ENCODE measurements at places on chromosomes 6 and 20.

DNA sequence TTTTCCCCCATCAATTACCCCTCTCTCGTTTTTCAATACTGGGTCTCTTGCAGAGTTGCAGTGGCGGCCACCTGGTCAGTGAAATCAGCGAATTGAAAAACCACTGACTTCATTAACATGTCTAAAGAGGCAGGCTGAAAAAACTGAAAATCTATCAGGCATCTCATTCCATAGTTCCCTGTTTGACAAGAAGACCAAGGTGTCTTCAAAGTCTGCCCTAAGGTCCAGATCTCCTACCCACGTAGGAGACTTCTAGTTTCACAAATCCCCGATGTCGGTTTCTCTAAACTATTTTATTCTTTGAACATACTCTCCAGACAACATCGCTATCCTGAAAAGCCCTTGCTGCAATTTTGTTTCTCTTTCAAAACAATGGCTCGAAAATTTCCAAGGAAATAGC lies 796 bp upstream of the TUBB start:
- DNase-seq = no peak

DNA sequence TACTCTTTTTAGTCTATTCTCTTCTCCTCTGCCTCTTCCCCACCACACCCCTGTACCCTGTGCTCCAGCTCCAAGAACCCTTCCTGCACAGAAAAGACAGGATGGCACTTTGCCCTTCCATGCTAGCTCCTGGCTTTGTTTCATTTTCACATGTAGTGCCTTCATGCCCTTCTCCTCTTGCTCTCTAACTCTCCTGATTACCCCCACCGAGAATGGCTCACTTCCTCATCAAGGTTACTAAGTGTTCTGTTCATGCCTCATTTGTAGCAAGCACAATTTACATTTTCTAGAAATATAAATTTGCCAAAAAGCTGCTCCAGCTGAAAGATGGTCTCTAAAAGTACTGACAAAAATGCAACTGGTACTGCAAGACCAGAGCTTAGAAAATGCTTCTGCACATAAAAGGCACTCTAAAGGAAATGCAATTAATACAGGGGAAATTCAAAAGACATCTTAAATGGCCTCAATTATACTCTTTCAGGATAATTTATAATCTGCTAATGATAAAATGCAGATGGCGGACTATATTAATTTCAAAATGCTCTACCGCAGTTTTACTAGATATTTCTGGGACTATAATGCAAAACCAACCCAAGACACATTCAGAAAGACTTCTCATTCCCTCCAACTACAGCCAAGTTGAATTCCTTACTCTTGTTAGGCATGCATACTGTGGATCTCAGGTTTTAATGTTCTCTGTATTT lies 570.2 kb downstream of the PRKN start:
- DNase-seq = no peak

- DNase-seq = no peak
These were observed 231.8 kb upstream of the QKI start for GRCh38 chr6:163182696-163183095.

GRCh38 chr6:151065027-151065815 lies 174.5 kb upstream of the AKAP12 start:
- no peak for DNase-seq

- DNase-seq = peak; percentile 52
These were observed 41.7 kb downstream of the PHF3 start for GRCh38 chr6:63677282-63677681.

DNA sequence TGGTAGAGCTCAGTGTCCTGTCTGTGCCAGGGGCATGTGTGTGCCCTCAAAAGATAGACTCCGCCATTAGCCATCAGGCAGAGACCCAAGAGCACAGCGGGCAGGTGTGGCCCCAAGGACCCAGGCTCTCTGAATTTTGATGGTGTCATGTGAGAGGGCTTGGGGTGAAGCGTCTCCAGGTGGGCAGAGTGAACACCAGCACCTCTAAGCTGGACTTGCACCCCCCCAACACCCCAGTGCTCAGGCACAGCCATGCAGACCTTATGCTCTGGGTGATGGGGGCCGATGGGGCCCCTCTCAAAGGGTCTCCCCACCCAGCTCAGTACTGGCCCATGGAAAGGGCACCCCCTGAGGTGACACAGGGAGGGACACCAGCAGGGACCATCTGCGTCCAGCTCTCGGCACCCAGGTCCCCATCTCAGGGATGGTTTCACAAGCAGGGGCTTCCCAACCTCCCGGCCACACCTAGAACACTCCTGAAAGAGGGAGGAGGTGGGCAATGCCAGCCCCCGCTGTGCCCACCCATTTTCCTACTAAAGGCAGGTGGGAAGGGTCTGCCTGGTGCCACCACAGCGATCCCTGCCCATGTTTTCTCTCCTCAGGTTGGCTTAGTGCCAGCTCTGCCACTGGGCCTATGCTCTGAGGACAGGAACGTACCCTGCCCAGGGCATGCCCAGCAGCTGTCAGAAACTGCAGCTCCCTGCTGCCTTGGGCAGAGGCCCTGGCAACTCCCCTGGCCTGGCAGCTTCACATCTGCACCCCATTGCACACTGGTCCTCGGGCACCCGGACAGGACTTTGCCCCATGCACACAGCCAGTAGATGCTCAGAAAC lies 3.5 kb downstream of the CST7 start:
- DNase-seq = no peak

- DNase-seq = no peak
These were observed 12.8 kb downstream of the GABRR2 start for GRCh38 chr6:89302195-89302770.

DNA sequence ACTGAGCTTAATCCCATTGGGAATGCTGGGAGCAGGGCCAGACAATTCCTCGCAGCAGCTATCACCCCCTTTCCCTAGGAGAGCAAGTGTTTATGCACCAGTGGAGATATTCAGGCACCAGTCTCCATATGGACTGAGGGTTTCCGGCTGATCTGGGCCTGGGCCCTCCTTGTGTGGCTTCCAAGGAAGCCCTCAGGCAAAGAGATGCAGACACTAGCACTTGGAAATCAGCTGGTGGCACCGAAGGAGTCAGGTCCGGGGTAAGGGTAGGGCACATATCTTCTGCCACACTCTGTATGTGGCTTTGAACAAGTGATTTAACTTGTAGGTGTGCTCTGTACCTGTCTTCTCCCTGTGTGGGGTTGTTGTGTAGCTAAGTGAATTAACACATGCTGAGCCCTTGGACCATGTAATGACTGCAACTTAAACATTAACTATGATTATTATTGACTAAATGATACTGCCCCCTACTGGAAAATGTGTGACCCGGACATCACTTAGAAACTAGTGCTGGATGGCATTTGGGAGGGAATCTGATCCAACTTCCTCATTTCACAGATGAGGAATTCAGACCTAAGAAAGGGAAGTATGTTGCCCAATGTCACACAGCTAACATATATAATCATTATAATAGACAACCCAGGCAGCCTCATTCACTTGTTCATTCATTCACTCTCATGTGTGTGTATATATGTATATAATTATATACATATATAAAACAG lies 19.3 kb upstream of the WFDC2 start:
- DNase-seq = peak; percentile 48

- DNase-seq = peak; percentile 76
These were observed 146.2 kb downstream of the GRIK2 start for GRCh38 chr6:101539510-101540245.

GRCh38 chr6:144405163-144405562 lies 120.0 kb downstream of the UTRN start:
- DNase-seq = peak; percentile 76

- no peak for DNase-seq
These were observed 588.0 kb upstream of the ARID1B start for GRCh38 chr6:156189195-156189594.

DNA sequence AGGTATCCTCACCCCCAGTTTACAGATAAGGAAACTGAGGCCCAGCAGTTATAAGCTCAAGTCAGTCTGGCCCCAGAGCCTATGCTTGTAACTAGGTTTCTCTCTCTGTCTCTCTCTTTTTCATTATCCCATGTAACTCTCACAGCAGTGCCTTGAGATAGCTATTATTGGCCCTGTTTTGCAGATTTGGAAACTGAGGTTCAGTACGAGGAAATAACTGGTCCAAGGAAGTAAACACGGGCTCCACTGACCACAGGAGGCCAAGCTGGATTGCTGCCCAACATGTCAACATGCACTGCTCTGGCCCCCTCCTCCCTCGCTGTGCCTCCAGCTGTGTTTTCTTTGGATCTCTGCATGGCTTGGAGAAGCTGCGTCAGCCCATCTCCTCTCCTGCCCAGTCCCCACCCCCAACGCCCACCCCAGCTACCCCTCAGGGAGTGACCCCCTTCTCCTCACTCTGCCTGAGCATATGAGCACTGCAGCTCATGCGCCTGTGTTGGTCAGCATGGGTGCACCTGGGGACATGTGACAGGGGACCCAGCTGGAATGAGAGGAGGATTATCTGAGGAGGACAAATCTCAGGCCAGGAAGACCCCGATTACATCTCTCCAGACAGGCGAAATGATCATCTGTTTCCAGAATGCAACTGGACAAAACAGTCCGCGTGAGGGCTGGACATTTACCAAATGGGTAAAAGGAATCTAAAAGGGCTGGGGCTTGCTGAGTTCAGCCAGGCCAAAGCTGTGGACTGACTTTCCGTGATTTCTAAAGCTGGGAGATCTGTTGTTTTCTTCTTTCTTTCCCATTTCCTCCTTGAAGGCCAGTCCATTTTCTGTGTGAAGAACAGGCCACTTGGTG lies 7.8 kb upstream of the PLTP start:
- peak; percentile 83 for DNase-seq

GRCh38 chr6:86712039-86712438 lies 225.3 kb upstream of the HTR1E start:
- DNase-seq = peak; percentile 13

DNA sequence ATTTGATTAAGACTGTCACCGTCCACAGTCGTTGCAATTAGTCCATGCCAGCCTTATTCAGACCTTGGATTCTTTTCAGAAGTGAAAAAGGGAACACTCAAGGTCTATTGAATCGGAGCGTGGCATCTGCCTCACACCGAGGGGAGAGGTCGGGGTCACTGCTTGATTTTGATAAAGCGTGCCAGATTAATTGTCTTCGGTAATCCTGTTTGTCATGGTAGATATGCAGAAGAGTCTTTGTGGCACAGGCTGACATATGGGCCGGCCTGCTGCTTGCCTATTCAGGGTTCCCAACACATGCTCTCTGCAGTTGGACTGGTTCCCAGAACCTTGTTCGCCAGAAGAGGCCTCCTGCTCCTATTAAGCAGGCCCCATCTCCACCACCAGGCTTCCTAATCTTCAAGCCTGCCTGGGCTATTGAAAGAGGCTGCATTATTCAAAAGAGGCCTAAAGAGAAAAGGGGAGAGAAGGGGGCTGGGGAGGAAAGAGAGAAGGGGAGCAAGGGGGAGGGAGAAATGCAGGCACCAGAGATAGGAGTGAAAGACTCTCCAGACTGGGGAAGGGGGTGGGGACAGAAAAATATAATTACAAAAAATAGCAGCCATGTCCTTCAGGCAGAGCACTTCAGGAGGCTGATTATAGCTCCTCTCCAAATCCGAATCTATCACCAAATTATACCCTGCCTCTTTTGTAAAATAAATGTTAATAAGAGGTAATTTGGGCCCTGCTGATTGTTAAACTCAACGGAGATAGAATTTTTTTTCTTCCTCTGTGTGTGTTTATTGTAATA lies 611.3 kb downstream of the HDGFL1 start:
- peak; percentile 81 for DNase-seq

GRCh38 chr6:25971187-25971821 lies 8.7 kb downstream of the TRIM38 start:
- DNase-seq = peak; percentile 96

- no peak for DNase-seq
These were observed 8.4 kb upstream of the SGK2 start for GRCh38 chr20:43550456-43550855.

GRCh38 chr6:2749969-2750600 lies 637 bp downstream of the MYLK4 start:
- DNase-seq = peak; percentile 47

- no peak for DNase-seq
These were observed 132.8 kb downstream of the DOK5 start for GRCh38 chr20:54608039-54608745.

DNA sequence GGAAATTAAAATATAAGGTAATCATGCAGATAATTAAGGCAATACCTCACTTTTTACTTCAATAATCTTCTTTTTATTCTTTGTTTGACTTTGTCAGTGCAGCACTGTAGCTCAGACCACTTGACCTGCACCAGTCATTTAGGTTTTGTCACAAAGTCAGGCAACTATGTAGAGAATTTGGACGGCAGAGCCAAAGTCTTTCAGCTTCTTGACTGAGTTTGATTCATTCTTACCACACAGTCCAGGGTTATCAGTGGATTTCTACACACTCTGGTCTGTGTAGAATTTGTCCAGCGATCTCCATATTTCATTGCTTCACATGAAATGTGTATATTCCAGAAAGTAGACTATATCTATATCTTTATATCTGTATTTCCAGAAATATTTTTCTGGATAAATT lies 107.3 kb downstream of the TFAP2B start:
- DNase-seq = no peak

DNA sequence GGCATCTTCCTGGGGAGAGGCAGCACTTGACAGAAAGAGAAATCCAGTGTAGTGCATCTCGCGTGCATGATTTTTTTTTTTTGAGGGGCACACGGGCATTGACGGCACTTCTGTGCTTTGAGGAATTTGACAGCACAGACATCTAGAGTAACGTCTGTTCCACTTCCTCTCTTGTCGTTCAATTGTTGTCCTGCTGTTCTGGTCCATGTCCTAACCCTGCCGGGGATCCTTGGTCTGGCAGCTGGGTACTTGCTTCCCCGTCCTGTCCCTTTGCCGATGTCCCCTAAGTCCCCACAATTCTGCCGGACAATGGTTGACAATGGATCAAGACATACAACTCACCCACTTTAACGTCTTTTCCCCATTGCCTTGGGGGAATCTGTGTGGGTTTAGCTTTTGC lies 46.0 kb upstream of the NAA20 start:
- DNase-seq = no peak

- peak; percentile 31 for DNase-seq
These were observed 125.7 kb upstream of the BTBD3 start for GRCh38 chr20:11791835-11792567.

DNA sequence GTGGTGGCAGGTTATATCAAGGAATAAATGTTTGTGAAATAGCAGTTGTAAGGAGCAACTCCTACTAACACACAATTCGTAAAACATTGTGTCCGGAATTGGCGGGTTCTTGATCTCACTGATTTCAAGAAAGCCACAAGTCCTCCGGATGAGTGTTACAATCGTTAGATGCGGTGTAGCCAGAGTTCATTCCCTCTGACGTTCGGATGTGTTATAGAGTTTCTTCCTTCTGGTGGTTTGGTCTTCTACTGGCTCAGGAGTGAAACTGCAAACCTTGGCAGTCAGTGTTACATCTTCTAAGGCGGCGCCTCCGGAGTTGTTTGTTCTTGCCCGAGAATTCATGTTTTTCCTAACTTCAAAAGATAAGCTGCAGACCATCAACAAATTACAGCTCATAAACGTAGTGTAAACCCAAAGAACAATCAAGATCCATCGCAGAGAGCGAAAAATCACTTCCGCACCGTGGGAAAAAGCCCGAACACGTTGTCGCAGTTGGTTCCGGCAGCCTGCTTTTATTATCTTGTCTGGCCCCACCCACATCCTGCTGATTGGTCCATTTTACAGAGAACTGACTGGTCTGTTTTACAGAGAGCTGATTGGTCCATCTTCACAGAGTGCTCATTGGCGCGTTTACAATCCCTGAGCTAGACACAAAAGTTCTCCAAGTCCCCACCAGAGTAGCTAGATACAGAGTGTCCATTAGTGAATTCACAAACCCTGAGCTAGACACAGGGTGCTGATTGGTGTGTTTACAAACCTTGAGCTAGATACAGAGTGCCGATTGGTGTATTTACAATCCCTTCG lies 58.2 kb downstream of the TRIM27 start:
- peak; percentile 21 for DNase-seq
